Right forelimb (tissue), 1 donor: ENCODE measurements at places on chromosomes 12 and 14.

GRCh38 chr14:66483322-66483721 is 2.8 kb upstream of the CCDC196 start:
- no peak for DNase-seq

DNA sequence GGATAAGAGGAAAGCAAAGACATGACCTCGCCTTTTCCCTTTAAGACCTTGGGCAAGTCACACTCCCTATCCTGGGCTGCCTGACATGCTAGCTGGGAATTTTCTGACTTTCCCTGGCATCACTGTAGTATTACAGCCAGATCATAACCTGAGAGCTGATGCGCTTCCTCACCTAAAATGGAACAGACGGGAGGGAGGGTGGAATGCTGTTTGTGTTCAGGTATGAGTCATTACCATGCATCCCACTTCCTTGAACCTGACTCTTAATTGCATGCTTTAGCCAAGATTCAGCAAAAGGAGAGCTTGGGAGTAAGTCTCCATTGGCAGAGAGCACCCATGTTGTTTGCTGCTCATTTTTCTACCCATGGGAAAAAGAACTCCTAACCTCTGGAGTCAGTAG is 156.5 kb downstream of the KCNK10 start:
- DNase-seq: no peak

DNA sequence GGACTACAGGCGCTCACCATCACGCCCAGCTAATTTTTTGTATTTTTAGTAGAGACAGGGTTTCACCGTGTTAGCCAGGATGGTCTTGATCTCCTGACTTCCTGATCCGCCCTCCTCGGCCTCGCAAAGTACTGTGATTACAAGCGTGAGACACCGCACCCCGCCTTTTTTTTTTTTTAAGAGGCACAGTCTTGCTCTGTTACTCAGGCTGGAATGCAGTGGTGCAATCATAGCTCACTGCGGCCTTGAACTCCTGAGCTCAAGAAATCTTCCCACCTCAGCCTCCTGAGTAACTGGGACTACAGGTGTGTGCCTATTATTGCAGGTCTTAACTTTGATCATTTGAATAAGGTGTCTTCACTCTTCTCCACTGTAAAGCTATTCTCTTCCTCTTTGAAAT is 5.3 kb upstream of the GLTP start:
- no peak for DNase-seq

DNA sequence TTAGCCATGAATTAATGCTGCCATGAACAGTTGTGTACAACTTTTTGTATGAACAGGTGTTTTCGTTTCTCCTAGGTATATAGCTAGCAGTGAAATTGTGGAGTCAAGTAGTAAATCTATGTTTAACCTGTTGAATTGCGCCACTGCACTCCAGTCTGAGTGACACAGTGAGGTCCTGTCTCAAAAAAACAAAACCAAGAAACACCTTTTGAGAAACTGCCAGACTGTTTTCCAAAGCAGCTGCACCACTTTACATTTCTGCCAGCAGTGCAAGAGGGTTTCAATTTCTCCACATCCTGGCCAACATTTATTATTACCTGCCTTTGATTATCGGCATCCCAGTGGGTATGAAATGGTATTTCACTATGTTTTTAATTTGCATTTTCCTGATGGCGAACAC is 3.3 kb upstream of the PLEKHG3 start:
- no peak for DNase-seq

DNA sequence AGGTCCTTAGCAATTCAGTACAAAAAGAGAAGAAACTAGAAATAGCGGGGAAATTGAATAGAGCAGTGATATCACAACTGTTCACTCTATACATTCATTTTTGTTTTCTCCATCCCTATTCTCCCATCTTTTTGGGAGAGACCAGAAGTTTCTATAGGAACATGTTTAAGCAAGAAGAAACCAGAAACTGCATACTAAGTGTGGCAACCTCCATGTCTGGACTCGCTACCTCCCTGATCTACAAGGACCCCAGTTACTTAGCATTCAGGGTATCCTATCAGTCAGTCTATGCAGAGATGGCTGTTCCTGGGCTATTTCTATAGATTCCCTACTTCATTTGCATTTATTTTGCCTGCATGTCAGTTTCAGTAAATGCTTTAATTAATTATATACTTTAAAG is 178.6 kb downstream of the PHLDA1 start:
- no peak for DNase-seq

DNA sequence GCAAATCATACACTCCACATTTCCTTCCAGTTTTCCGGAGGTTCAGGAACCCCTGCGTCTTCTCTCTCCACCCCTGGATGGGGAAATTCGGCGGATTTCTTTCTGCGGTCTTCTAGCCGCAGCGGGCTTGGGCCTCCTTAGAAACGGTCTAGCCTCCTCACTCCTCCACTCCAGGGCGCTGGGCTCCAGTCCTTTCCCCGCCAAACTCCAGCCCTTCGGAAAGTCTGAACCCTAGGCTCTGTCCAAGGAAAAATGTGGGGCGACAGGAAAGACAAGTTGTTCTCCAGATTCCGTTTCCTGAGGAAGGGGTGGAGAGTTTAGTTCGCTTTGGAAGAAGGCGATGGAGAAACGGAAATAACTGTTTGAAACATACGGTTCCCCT is 1.4 kb upstream of the HOXC10 start:
- no peak for DNase-seq

DNA sequence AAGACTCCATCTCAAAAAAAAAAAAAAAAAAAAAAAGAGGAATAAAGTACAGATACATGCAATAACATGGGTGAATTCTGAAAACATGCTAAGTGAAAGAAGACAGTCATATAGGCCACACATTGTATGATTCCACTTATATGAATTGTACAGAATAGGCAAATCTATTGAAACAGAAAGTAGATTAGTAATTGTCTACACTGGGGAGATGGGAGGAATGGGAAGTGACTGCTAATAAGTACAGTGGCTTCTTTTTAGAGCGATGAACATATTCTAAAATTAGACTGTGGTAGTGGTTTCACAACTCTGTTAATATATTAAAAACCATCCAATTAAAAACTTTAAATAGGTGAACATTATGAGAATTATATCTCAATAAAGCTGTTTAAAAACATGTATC is 74.4 kb downstream of the ANKS1B start:
- no peak for DNase-seq

DNA sequence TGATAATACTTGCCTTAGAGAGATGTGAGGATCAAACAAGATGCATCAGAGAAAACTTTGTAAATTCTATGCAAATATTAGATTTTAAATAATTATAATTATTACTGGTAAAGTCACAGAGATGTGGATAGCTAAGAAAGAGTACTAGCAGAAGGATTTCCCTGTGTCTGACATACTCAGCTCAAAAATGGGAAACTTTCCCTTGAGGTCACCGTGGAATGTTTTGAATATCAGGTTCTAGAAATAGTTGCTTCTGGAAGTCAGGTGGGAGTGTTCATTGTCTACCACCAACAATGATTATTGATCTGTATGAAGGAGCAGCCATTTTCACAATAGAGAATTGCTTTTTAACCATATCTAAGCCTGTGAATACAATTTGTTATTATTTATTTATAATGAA is 71.7 kb downstream of the FLRT2 start:
- DNase-seq: no peak

DNA sequence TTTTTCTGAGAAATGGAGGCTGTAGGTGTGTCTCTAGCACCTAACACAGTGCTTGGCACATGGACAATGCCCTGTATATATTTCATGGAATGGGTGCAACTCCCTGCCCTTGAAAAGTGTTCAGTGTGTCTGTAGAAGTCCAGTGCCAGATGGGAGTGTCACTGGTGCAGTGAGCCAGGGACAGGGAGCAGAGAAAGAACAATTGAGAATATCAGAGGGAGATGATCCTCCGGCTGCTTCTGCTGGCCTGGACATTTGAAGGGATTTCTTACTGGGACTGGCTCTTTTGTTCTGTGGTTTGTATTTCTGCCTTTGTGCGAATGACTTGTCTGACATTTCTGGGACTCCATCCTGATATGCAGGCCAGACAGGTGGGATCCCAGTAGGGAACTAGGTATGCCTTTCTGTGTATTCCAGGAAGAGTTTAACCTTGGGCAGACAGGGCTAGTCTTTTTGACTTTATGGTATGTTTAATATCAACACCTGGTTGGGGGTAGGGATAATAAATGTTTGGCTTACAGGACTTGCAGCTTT is 328.0 kb downstream of the NRXN3 start:
- DNase-seq: no peak

DNA sequence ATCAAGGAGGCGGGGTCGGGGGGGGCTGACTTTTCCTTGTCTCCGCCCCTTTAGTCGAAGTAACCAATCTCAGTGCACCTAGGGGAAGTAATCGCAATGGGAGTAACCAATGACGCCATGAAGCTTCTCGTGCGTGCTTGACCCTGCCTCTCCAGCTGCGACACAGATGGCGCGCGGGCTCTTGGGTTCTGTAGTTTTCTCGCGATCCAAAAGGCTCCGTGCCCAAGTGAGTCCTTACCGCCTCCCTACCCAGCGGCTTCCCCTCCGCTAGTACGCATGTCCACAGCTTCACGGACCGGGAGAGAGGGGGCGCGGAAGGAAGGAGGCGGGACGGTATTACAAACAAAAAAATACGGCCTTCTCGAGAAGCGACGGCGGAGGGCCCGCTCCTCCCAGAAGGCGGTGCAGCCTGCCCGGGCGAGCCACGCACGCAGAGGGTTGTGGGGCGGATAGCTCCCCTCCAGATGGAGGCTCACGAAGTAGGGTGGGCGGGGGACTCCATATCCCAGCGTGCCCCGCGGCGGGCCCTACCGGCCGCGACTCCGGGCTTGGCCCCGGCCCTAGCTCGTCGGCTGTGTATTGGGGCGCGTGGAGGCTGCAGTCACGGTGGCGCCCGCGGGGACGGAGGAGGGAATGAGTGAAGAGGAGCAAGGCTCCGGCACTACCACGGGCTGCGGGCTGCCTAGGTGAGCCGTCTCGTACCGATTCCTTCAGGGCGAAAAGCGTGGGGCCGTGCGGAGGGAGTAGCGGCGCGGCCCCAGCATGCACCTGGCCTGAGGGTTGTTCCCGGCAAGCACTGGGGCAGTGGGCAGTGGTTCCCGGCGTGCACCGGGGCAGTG is at the start of gene TARBP2:
TARBP2 (plus strand) TSS at position 508 of the 839 bp plus-strand sequence; CDS start at position 634, 126 bp downstream.
- DNase-seq: peak; percentile 98
